Neural progenitor cell (in vitro differentiated cells): ENCODE measurements at places on chromosomes 3 and 15.

DNA sequence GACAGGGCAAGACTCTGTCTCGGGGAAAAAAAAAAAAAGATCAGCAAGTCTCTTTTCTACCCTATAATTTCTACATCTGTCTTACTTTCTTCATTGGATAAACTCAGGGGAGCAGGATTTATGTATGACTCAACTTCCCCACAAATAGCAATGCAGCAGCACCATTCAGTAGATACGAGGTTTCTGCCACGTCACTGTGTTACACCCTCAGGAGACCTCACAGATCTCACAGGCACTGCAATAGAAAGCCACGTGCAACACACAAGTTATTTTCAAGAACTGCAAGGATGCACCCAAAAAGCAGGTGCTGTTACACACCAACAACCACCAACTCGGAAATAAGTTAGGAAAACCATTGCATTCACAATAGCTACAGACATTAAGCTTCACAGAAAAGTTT, 30.2 kb downstream of the TSPAN3 start:
- DNase-seq = no peak

- DNase-seq = peak; percentile 32
Observed at GRCh38 chr15:34109797-34110663, 8.1 kb downstream of the PGBD4 start.

DNA sequence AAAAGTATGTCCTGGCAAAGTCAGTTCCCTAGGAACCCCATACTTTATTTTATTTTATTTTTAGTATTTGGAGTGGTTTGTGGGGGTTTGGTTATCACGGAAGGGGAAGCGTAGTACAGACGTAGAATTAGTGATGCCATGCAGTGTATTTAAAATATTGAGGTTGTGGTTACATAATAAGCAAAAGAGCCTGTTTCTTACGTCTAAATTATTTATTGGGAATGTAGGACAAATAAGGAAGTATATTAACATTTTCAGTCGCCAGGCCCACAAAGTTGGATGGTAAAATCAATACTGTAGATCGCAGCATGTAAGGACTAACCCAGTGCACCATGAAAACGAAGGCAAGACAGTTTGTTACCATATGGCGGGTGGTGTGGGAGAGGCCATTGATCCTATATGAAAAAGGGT, 558 bp downstream of the DTWD1 start:
- no peak for DNase-seq

- no peak for DNase-seq
Observed at GRCh38 chr15:23589012-23589411, 23.5 kb downstream of the MKRN3 start.

GRCh38 chr3:72657666-72658065, 190.6 kb downstream of the SHQ1 start:
- no peak for DNase-seq

DNA sequence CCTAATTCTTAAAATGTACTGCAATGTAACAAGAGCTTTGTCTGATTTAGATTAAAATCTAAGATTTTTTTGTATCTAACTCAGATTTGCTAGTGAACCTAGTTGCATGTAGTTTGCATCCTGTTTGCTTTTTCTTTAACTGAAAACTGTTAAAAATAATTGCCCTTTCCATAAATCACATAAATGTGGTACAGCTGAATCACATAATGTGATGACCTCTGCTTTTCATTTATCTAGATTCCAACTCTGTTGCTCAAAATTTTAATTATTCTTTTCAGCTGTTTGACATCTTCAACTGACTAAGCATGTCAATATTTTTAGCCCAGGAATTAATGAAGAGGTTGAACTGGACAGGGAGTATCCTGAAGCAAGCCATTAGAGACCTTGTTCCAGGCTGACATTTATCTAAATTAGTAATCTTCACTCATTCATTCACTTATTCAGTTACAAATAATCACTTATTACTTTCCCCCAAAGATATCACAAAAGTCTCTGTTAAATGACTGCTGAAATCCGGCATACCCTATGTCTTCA, 101.9 kb upstream of the PLXND1 start:
- DNase-seq = no peak
